ENCODE measurements at places on chromosomes 6 and 20.

- no peak for DNase-seq
These were observed 5.3 kb upstream of the CPNE5 start for GRCh38 chr6:36844232-36845170.

DNA sequence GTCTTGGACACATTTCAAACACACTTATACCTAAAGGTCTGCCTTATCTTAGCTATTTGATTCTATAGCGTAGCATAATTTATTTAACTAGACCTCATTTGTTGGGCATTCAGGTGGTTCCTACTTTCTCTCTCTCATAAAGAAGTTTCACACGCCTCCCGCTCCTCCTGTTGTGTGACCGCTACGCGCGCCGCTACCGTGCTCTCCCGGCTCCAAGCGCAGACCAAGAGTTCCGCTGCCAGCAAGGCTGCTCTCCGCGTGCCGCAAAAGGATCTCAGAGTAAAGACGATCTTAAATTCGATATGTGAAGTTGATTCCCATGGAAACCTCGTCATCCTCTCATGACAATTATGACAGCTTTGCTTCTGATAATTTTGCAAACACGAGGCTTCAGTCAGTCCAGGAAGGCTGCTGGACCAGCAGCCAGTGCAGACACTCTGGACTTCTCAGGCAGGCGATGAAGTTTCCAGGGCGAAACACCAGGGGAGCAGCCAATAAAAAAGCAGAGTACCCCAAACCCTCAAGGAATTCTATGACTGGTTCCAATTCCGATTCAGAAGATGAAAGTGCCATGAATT, 20.4 kb downstream of the PRSS16 start:
- DNase-seq, result no peak

- DNase-seq, result no peak
These were observed 4.5 kb downstream of the PHF3 start for GRCh38 chr6:63640062-63640461.

GRCh38 chr20:32231847-32232246, 24.2 kb downstream of the POFUT1 start:
- DNase-seq, result no peak

DNA sequence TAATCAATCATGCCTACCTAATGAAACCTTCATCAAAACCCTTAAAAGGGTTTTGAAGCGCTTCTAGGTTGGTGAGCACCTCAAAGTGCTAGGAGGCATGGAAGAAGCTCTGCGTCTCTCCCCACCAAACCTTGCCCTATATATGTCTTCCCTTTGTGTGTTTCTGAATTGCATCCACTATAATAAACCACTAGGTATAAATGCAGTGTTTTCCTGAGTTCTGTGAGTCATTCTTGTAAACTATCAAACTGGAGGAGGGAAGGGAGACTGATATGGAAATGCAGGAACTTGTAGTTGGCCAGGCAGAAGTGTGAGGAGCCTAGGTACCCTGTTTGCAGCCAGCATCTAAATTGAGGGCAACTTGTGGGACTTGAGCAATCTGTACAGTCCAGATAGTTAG, 698.8 kb downstream of the DOK5 start:
- DNase-seq, result no peak

GRCh38 chr6:159044899-159045727, at the start of gene TAGAP:
TSS of gene TAGAP (minus strand) at chr6:159044991. CDS start at chr6:159044146, 845 bp downstream.
- peak; percentile 86 for DNase-seq

DNA sequence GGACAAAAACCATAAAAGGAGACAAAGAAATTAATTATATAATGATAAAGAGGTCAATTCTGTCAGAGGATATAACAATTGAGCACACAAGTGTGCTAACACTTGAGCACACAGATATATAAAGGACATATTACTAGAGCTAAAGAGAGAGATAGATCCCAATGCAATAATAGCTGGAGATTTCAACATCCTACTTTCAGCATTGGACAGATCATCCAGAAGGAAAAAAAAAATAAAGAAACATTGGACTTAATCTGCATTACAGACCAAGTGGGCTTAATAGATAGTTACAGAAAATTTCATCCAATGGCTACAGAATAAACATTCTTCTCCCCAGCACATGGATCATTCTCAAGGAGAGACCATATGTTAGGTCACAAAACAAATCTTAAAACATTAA, 9.9 kb downstream of the VNN1 start:
- DNase-seq, result no peak

- DNase-seq, result no peak
These were observed 15.8 kb downstream of the MAN1A1 start for GRCh38 chr6:119333707-119334295.

- DNase-seq, result no peak
These were observed 7.1 kb downstream of the SPINT3 start for GRCh38 chr20:45508068-45508886.

- DNase-seq, result no peak
These were observed 63.9 kb upstream of the MPC1 start for GRCh38 chr6:166446567-166447065.

GRCh38 chr6:160129881-160130615, 8.4 kb downstream of the SLC22A1 start:
- no peak for DNase-seq

- DNase-seq, result no peak
These were observed 30.3 kb upstream of the TMEM217 start for GRCh38 chr6:37288247-37288646.

GRCh38 chr6:32969685-32970412, 1.5 kb downstream of the BRD2 start:
- DNase-seq, result peak; percentile 52

GRCh38 chr6:125099211-125100073, 54.1 kb upstream of the TPD52L1 start:
- no peak for DNase-seq

GRCh38 chr6:160678230-160678629, 14.2 kb upstream of the LPA start:
- no peak for DNase-seq

DNA sequence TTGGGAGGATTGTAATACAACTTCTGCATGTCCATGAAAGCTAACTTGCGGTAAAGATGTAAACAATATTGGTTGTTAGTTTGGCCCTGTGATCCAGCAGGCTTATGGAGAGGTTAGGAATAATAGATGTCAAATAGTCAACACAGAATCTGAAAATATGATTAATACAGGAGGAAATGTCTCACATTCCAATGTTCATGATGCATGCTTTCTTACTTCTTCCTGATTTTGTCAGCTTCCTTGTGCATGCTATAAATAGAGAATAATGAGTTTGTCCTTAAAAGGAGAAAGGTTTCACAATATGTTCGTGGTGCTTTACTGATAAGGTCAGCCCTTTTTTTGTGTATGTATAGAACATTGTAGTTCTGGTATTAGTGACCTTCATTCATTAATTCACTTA, 136.7 kb downstream of the MMUT start:
- no peak for DNase-seq

GRCh38 chr6:28335040-28335563, 846 bp downstream of the ZSCAN31 start:
- DNase-seq, result no peak

DNA sequence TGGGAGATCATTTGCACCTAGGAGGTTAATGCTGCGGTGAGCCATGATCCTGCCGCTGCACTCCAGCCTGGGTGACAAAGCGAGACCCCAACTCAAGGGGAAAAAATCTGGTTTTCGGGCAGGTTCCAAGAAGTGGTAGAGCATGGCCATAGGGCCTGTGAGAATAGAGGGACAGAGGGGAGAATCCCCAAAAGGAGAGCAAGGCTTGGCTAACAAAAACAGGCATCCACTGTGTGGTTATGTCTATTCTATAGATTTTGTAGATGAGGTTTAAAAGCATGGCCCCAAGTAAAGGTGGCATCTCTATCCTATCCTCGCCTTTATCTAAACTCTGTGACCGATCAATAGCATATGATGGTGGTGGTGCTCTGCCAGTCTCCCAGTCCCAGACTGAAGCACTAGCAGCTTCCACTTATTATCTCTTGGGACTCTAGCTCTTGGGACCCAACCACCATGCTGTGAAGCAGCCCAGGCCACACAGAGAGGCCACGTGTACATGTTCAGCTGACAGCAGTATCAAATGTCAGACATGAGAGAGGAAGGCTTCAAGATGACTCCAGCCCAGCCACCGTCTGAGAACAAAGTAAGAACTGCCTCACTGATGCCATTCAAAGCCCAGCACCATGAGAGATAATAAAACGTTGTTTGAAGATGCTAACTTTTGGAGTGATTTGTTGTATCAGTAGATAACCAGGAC, 27.7 kb downstream of the EIF2S2 start:
- no peak for DNase-seq

- DNase-seq, result no peak
These were observed 108.4 kb upstream of the SIM1 start for GRCh38 chr6:100573166-100573565.

DNA sequence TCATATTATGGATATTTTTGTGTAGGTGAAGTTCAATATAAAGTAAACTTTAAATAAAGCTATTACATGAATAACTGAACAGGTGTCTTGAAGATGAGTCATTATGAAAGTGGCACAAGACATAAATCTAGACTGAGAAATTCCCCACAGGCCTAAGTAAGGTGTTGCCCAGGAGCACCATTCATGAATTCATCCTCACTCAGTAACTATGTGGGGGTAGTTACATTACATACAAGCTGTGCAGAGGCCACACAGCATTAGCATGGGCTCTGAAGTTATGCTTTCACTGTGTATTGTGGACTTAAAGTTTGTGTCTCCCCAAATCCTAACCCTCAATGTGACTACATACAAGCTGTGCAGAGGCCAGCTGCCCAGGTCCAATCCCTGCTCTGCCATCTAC, 65.9 kb downstream of the BCAS1 start:
- DNase-seq, result no peak

DNA sequence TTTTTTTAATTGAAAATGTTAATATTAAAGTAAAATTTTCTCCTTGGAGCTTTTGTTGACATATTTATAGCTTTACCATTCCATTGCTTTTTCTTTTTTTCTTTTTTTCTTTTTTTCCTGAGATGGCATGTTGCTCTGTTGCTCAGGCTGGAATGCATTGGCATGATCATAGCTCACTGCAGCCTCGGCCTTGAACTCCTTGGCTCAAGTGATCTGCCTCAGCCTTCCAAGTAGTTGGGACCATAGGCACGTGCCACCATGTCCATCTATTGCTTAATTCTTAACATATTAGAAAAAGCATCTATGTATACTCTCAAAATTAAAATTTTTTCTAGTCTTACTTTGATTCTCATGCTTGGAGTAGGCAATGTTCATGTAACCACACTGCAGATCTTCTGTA, 43.0 kb downstream of the RALGAPB start:
- no peak for DNase-seq

- no peak for DNase-seq
These were observed 500.3 kb downstream of the DHX35 start for GRCh38 chr20:39462416-39462945.

DNA sequence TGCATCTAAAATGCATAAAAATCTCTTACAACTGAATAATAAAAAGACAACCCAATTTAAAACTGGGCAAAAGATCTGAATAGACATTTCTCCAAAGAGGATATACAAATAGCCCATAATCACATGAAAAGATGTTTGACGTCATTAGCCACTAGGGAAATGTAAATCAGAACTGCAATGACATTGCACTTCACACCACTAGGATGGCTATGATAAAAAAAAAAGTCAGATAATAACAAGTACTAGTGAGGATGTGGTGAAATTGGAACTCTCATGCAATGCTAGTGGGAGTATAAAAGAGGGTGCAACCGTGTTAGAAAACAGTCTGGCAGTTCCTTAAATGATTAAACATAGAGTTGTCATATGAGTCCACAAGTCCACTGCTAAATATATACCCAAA, 24.3 kb upstream of the TBX18 start:
- no peak for DNase-seq

GRCh38 chr6:159193923-159194322, 24.7 kb downstream of the FNDC1 start:
- DNase-seq, result no peak

- no peak for DNase-seq
These were observed 36.8 kb upstream of the FLRT3 start for GRCh38 chr20:14374196-14374595.

DNA sequence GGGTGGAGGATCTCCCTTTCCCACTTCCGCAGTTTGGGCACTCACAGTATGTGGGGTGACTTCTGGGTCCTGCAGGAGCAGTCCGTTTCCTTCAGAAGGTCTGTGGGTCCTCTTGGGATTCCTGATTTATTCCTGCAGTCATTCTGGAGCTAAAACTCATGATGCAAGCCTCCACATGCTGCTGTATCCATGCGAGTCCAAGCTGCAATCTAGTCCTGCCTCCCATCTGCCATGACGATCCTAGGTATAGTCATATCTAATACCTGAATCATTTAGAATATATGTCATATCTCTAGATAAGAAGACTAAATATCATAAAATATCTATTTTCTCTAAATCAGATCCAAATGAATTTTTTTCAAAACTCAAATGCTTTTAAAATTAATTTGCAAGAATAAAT, 103.4 kb upstream of the AHI1 start:
- DNase-seq, result no peak

- DNase-seq, result no peak
These were observed 83.0 kb downstream of the TMEM242 start for GRCh38 chr6:157240059-157240959.

- DNase-seq, result no peak
These were observed 34.5 kb upstream of the TSHZ2 start for GRCh38 chr20:52937591-52938100.

DNA sequence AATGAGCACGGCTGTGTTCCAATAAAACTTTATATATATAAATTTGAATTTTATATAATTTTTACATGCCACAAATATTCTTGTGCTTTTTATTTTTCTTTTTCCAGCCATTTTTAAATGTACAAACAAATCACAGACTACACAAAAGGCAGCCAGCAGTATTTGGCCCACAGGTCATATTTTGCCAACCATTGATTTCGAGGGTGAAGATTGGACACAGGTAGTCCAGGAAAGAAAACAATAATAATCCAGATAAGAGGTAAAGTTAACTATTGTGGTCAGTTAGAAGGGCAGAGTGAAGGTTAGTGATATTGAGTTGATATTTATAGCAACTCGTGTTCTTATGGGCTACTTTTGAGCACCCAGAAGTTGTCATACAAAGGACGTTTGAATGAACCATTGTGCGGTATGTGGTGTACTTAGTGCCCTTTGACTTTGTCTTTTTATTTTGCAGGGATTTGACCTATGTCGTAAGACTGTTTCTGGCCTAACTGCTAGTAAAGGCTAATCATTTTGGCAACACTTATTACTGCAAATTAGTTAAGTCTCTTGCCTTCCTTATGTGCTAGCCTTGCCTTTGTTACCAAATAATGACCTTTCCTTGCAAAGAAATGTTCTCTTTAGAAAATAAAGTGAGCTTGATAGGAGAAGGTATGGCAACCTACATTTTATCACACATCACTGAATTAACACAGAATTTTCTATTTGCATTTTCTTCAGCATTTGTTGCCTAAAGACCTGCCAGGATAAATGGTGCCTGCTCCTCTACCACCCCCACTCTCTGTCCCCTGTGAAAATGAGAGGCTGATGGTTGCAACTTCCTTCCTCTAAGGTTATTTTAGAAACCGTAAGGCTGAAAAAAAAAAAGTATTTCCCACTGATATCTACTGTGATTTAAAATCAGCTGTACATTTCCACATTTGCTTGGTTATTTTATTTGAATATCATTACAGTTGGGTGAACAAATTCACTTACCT, 493.9 kb upstream of the SOX4 start:
- no peak for DNase-seq
